ENCODE measurements at places on chromosomes 3 and 15.

DNA sequence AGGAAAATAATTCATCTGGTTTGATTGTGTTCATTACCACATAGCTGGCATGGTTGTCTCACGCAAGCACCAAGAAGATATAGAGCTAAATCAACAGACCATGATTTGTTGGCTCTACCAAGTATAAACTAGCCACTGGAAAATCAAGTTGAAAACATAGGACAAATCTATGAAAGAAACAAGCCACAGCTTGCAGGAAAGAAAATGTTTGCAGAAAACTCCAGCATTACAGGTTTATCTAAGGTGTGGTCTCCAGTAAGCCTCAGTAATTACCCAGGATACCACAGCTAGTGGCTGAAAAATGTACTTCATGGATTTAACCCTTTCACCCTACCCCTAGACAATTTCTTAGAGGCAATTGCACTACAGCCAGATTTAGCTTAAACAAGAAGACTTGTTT lies 340.6 kb downstream of the SOX2 start:
- DNase-seq: no peak

DNA sequence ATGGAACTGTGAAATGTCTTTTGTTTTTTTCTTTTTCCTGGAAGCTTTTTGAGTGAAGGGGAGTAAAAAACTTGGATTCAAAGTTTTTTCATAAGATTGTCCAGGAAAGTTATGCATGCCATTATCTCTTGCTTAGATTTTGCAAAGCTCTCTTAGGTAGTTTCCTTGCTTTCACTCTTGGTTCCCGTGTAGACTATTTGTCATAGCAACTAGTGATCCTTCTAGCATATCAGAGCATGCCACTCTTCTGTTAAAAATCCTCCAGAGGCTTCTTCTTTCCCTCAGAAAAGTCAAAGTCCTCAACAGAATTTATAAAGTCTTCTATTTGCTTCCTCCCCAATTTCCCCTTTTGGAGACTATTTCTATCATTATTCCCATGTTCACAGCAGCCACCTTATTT lies 21.1 kb downstream of the GTF2E1 start:
- no peak for DNase-seq

DNA sequence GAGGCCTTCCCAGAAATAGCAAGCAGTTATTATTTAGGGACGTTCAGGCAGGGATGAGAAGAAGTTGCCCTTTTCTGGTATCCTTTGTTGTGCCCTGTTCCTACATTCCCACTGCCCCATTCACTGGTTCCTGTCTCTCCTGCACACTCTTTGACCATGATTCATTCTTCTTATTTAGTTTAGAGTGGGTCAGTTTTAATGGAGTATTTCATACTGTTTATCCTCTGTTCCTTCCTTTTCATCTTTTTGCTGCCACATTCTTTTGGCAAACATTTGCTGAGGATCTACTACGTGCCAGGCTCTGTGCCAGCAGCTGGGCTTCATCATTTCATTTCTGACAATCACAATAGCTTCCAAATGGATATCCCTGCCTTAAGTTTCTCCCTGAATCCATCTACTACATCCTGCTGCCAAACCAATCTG lies 11.8 kb upstream of the EID1 start:
- no peak for DNase-seq

GRCh38 chr3:45087155-45087554 lies 59.0 kb downstream of the CDCP1 start:
- DNase-seq: no peak

- no peak for DNase-seq
These were observed 293.1 kb downstream of the SUCLG2 start for GRCh38 chr3:67361323-67361722.

GRCh38 chr15:91622711-91623342 lies 230.7 kb upstream of the SLCO3A1 start:
- no peak for DNase-seq

GRCh38 chr3:80733522-80734176 lies 965.9 kb upstream of the ROBO1 start:
- no peak for DNase-seq

- no peak for DNase-seq
These were observed 22.3 kb downstream of the EHD4 start for GRCh38 chr15:41950127-41950483.

DNA sequence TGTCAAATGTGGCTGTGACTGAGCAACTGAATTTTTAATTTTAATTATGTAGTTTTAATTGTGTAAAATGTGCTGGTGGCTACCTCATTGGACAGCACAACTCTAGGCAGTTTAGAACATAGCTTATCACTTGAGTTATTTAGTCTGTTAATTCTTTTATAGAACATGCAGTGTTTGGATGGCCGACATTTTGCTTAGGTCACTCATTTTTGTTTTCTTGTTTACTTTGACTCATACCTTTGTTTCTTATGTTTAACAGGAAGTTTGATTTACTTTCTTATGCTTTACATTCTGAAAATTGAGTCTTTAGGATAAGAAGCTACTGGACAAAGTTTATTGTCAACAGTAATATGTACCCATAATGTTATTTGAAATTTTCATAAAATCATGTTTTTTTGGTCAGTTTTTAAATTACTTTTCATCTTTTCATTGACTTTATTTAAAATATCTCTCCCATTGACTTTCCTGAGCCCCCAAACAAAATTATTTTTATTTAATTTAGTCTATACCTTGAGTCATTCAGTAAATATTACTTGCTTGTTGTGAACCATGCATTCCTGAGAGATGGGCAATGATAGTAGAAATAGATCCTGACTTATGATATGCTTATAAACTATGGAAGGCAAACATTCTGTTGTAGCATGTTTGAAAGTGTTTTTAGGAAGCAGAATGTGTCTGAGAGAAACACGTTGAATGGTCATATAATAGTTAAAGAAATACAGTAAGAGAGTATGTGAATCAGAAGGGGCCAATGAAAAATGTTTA lies 60.6 kb downstream of the TCF12 start:
- no peak for DNase-seq

GRCh38 chr3:72818092-72818773 lies 30.0 kb downstream of the SHQ1 start:
- DNase-seq: no peak

DNA sequence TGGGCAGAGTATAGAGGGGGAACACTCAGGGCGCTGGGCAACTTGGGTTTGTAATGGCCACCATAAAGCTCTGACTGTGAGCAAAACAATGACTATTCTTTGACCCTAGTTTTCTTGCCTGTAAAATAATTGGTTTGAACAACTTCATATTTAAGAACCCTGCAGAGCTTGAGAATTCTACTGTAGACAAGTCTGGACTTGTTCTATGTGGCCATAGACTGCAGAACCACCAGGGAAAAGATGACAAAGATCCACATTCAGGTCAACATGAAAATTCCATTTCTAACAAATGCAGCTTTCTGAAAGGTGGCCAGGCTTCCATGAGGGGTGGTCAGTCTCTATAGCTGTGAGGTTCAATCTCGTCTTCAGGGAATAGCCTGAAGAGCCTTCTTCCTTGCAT lies 239.4 kb upstream of the LRRN1 start:
- no peak for DNase-seq

GRCh38 chr3:72892081-72892775 lies 4.4 kb downstream of the GXYLT2 start:
- no peak for DNase-seq

GRCh38 chr3:33523093-33523667 lies 83.0 kb upstream of the UBP1 start:
- DNase-seq: no peak

GRCh38 chr15:37253877-37254276 lies 153.5 kb upstream of the MEIS2 start:
- DNase-seq: no peak

GRCh38 chr3:50550079-50550736 lies 17.3 kb downstream of the C3orf18 start:
- peak; percentile 51 for DNase-seq

DNA sequence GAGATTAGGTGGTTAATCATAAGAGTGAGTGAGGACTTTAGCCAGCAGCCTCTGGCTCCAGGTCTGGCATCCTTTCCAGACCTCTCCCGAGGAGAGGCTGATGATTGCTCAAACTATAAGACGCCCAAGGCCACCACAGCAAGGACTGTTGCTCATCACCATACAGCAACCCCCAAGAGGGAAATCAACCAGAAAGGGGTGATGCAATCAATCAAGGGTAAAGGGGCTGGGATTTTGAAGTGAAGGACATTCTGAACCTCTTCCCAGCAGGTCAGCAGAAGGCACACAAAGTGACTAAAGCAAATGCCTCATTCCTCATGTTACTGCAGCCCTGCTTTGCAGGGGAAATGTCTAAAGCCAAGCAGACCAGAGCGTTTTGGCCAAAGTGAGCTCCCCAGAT lies 247.3 kb upstream of the IGF1R start:
- DNase-seq: no peak

GRCh38 chr15:36883713-36884517 lies 216.4 kb downstream of the MEIS2 start:
- peak; percentile 23 for DNase-seq

DNA sequence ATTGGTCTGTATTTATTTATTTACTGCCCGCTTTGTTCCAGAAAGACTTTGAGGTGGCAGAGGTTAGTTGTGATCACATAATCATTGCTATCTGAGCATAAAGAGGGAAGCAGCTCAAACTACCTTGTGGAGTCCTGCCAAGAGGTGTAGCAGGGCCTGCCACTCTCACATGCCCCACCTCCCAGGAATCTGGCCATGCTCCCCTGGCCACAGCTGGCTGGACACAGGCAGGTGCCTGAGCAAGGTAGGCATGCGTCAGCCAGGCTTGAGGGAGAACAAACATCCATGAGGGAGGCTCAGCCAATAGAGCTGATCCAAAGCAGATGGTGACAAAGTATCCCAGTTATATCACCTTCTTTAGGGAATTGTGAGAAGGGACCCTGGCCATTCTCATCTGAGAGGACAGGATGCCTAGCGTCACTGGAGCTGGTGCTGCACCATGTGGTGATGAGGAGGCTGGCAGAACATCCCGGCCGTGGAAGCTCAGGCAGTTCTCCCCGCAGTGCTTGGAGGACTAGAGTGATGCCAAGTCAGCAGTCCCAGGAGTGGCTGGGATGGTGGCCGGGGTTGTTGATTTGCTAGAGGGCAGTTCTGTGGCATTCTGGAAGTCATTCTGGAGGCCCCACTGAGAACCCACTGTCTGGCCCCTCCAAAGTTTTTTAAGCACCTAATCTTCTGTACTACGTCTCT lies 6.8 kb upstream of the POLG start:
- no peak for DNase-seq

GRCh38 chr3:190849607-190850006 lies 12.9 kb downstream of the GMNC start:
- DNase-seq: no peak

GRCh38 chr3:139286825-139287224 lies 57.0 kb upstream of the MRPS22 start:
- no peak for DNase-seq

GRCh38 chr3:105518806-105519418 lies 152.2 kb downstream of the ALCAM start:
- no peak for DNase-seq

DNA sequence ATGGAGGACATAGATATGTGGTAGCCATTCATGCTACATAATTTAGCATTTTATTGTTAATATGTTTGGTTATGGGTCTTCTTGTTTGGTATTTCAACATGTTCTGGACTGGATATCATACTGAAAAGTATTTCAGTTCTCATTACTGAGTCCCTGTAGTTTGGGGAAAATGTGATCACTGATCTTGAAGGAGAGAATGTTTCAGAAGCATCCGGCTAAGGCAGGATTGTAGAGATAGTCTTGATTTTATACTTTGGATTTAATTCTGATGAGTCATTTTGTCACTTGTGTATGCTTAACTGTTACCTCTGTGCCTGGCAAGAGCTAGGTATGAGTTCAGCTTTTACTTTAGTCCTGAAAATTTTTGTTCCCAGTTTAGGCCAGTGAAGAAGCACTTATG lies 7.1 kb downstream of the CHD2 start:
- DNase-seq: no peak

DNA sequence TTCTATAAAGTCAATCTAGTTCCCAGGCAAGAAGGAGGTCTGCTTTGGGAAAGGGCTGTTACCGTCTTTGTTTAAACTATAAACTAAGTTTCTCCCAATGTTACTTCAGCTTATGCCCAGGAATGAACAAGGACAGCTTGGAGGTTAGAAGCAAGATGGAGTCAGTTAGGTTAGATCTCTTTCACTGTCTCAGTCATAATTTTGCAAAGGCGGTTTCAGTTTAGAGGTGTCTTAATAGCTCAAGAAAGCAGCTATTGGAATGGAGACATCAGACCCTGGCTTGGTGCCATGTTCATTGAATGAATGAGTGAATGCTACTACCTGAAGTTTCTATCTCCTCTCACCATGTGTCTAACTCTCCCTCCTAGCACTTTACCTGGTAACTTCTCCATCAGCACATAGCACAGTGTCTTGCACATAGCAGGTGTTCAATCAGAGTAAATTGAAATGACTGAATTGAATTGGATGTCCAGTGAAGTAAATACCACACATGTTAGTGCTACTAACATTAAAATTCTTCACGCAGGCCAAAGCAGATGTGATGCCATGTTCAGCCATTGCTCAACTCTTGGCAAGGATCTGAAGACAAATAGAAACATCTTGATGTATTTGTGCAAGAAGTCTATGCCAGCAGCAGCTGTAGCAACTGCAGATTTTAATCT lies 28.2 kb downstream of the CLEC3B start:
- no peak for DNase-seq

GRCh38 chr3:25033407-25034029 lies 394.5 kb upstream of the RARB start:
- no peak for DNase-seq

- DNase-seq: no peak
These were observed 310.6 kb downstream of the NLGN1 start for GRCh38 chr3:173708191-173708590.

- DNase-seq: no peak
These were observed 58.6 kb downstream of the CACNA2D3 start for GRCh38 chr3:54180921-54181320.

GRCh38 chr15:51223771-51224229 lies 114.6 kb downstream of the CYP19A1 start:
- DNase-seq: no peak

DNA sequence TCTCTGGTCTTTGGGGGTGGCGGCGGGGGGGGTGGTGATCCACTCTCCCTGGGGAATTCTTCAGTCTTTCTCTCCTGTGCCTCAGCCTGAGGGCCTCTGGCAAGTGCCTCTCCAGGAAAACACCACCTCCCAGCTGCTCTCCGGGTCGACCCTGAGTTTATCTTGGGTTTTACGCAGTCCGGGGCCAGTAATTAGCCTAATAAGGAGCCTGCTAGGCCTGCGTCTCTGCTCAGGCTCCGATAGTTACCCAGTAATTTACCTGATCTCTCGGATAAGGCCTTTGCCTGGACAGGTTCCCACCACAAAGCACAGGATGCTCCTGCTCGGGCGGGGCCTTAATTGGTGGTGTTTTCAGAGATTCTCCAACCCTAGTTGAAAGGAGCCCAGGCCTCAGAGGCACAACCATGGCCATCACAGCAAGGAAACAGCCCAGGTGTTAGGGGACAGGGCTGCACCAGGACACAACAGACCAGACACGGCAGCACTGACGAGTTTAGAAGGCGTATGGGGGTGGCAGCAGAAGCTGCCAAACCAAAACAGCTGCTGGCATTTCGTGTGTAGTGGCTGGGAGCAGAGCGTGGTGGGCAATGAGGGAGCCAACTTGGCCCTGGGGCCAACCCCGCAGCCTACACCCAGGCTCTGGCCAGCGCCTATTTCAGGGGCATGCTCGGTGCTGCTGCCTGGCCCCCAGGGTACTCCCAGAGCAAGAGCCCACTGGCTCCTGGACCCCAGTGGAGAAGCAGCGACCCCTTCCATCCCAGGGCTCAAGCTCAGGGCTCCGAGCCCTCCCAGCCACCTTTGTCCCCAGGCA lies 71.4 kb downstream of the KLF13 start:
- no peak for DNase-seq

- no peak for DNase-seq
These were observed 162.3 kb upstream of the ARHGEF26 start for GRCh38 chr3:153958635-153959595.

- no peak for DNase-seq
These were observed 137.8 kb upstream of the CBLB start for GRCh38 chr3:106006571-106006970.
